ENCODE measurements at places on chromosomes 11 and 22.

DNA sequence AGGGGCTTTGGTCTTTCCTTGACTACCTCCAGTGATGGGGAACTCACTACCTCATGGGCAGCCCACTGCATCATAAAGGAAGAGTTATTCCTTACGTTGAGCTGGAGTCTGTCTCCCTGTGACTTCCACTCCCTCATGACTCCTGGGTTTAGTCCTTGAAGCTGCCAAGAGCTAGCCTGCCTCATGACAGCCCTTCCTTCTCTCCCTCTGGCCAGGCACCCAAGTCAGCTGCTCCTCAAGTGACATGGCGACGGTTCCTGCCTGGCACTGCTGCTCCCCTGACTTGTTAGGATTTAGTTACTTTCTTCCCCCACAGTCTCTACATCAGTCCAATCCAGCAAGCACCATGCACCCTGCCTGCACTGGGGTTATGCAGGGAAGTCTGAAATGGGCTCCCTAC is 196.1 kb upstream of the TBCEL start:
- no peak for DNase-seq

DNA sequence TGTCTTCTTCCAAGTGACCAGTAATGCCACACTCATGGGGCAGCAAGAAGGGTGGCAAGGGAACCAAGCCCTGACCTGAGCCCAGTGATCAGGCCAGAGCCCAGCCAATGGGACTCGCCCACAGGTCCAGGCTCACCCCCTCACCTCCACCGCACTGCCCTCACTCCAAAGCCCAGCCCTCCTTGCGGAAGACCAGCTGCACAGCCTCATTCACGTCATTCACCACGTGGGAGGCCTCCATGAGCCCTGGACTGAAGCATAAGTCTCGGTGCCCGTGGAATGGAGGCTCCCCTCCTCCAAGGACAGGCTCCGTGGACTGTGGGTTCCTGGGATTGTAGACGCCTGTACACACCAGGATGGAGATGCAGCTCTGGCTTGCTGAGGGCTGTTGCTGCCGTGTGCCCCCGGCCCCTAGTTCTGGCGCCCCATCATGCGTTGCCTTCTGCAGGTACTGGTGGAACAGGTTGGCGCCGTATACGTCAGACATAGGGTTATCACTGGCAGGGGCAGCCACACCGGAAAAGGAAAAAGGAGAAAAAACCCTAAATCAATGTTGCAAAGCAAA is 16.8 kb upstream of the TMEM121B start:
- no peak for DNase-seq

- no peak for DNase-seq
Observed at GRCh38 chr11:78221396-78222315, 32.9 kb downstream of the USP35 start.

DNA sequence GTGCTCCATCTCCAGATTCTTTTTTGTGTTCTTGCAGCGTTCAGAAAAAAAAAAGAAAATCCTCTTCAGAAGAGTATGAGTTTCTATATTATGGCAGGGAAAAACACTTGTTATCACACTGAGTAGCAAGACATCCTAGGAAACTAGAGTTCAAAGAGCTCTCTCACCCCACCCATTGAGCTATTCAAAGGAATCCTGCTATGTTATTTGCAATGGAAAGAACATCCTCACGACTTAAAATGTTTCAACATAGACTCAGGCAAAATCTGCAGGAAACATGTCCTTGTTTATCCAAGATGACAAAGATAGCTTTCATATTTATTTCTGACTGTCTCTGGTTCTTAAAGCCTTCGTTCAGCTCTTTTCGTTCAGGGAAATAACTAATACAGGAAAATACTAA is 331.6 kb upstream of the ANO5 start:
- no peak for DNase-seq

DNA sequence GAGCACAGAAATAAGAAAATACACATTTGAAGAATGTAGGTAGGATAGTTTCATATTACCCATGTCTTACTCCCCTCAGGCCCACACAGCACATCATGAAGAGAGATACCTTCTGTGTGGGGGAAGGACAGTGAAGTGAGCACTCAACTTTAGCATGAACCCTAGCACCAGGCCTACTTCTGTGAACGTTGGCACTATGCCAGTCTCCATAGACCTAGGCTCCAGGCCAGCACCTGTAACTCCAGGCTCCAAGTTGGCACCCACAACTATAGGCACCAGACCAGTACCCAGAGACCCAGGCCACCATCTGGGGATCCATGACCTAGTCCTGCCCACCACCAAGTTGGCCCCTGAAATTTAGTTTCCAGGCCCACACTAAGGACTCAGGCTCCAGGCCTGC is 410.9 kb downstream of the INSC start:
- no peak for DNase-seq

GRCh38 chr11:27896096-27896495 is 195.8 kb upstream of the BDNF start:
- no peak for DNase-seq

DNA sequence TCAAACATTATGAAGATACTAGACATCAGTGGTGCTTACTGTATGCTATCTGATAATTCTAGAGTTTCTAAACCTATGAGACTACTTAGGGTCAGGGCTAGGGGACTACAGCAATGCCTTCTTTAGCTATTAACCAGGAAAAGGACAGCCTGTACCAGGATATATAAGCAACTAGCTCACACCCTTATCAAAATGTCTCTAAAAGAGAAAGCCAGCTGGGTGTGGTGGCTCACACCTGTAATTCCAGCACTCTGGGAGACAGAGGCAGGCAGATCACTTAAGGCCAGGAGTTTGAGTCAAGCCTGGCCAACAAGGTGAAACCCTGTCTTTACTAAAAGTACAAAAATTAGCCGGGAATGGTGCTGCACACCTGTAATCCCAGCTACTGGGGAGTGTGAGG is 55.8 kb downstream of the RAB6A start:
- no peak for DNase-seq

DNA sequence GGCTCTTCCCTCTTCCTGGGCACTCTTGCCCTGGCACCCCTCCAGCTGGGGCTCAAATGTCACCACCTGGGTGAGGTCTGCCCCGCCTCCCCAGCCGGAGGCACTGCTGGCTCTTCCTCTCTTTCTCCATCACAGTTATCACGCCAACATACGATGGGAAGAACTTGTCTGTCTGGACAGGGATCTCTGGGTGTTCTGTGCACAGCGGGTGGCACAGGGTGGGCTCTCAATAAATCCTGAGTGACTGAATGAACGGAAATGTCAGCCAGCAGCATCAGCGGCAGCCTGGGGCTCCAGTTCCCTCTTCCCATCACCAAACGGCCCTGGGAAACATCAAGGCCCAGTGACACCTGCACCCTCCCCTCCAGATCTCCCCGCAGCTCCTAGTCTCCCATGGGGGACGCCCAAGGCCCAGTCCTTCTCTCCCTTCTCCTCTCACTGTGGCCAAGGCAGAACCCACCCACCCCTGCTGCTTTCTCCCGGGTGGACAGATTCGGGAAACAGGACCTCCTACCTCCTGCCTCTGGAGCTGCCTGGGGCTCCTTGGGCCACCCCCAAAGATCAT is 440 bp upstream of the SLC25A45 start:
- DNase-seq = no peak

DNA sequence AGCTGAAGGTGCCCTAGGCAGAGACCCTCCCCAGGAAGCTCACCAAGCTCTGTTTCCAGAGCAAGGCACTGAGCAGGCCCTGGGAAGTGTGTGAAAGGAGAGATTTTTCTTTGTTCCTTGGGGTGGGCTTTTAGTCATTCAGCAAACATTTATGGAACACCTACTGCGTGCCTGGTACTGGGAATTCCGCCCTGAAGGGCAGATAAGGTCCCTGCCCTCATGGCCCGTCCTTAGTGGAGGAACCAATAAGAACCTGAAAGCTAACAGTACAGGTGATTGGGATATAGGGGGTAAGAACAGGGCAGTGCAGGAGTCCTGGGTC is 3.9 kb downstream of the TMEM134 start:
- DNase-seq = no peak

GRCh38 chr11:37519781-37520180 is 921.7 kb upstream of the RAG2 start:
- DNase-seq = no peak

- peak; percentile 40 for DNase-seq
Observed at GRCh38 chr11:76835928-76836612, 24.6 kb upstream of the ACER3 start.

- no peak for DNase-seq
Observed at GRCh38 chr11:108703916-108704315, 39.0 kb downstream of the DDX10 start.

All from suppressor macrophage treated with lipopolysaccharide for 4 hours (primary cell).